ENCODE measurements at places on chromosomes 4 and X.
A peak's percentile ranks its signal among the peaks of the same experiment; 100 is the strongest.

GRCh38 chrX:100830547-100830946 is 10.4 kb downstream of the CSTF2 start:
- DNase-seq, result no peak

- DNase-seq, result no peak
Measured at GRCh38 chr4:110795971-110796370, 173.1 kb upstream of the PITX2 start.

- no peak for DNase-seq
Measured at GRCh38 chr4:145679991-145680455, at the start of gene C4orf51. C4orf51 (plus strand) TSS chr4:145680146; CDS start chr4:145680204, 58 bp downstream.

- no peak for DNase-seq
Measured at GRCh38 chr4:60948008-60948407, 252.1 kb upstream of the ADGRL3 start.

- no peak for DNase-seq
Measured at GRCh38 chrX:39519566-39520301, 578.0 kb downstream of the BCOR start.

GRCh38 chr4:171430495-171430894 is 382.7 kb upstream of the GALNTL6 start:
- no peak for DNase-seq

DNA sequence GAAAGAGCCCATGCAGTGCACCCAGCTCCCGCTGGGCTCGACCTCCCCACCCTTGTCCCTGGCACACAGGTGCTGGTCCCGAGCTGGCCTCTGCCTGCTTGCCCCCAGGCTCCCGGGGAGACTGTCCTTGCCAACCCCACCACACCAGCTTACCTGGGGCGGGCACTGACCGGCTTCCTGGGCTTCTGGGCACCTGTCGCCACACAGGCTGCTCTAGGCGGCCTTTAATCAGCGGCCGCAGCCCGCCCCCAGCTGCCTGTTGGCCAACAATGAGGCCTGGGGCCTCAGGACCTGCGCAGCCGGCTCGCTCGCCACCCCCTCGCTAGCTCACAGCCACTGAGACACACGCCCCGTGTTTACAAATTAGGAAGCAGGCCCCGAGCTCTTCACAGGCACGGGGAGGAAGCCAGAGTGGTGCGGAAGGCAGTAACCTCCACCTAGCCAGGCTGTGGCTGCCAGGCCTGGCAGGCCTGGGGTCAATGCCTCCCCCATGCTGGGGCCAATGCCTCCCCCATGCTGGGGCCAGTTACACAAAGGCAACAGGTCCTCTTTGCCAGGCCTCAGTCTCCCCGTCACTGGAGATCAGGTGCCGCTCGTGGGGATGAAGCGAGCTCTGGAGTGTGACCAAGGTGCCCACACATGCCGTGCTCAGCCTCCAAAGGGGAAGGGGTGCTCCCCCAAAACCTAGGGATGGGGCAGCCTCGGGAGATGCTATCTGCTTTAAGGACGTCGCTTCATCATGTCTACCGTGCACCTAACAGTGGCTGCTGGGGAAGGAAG is at the start of gene TREX2:
TSS of gene TREX2 (minus strand) at position 201 of the 780 bp plus-strand sequence. CDS start 626 bp downstream, outside the sequence.
- no peak for DNase-seq

GRCh38 chr4:7892212-7893019 is 47.2 kb downstream of the AFAP1 start:
- peak; percentile 48 for DNase-seq

DNA sequence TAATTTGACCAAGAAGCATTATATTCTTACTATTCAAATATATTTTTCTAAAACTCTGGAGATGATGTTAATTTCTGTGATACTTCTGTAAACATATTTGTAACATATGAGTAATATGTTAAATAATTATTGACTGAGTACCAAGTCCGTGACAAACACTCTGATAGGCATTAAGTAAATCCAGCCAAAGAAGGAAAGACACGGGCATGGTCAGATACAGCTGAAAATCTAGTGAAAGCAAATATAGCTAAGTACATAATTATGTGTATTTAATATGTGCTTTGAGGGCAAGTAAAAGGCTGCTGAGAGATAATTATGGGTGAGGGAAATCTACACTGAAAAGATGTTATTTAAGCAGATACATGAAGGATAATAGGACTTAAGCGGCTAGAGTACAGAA is 1263.6 kb upstream of the ADGRL3 start:
- DNase-seq, result no peak

DNA sequence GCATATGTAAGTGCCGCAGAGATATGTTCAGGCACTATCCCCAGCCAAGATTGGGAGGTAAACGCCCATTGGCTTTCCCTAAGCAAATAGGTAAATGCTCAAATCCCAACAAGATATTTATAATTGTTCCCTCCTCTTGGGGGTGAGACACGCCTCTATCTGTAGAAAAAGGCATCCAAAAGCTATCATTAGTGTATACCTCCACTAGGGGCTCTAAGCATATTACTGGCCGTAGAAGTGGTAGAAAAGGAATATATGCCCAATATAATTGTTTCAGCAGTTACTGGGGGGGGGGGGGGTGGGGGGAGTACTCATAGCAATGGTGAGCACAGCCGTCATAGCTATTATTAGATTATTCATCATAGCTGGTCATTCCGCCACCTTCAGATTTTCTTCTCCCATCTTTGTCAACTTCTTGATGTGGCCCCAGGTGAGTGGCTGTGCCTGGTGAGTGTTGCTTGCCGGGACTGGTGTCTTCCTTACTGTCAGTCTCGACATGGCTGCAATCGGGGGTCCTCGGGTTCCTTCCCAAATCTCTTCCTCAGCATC is 53.3 kb upstream of the WDR1 start:
- no peak for DNase-seq

- DNase-seq, result no peak
Measured at GRCh38 chr4:44446801-44447562, 1.6 kb downstream of the KCTD8 start.

DNA sequence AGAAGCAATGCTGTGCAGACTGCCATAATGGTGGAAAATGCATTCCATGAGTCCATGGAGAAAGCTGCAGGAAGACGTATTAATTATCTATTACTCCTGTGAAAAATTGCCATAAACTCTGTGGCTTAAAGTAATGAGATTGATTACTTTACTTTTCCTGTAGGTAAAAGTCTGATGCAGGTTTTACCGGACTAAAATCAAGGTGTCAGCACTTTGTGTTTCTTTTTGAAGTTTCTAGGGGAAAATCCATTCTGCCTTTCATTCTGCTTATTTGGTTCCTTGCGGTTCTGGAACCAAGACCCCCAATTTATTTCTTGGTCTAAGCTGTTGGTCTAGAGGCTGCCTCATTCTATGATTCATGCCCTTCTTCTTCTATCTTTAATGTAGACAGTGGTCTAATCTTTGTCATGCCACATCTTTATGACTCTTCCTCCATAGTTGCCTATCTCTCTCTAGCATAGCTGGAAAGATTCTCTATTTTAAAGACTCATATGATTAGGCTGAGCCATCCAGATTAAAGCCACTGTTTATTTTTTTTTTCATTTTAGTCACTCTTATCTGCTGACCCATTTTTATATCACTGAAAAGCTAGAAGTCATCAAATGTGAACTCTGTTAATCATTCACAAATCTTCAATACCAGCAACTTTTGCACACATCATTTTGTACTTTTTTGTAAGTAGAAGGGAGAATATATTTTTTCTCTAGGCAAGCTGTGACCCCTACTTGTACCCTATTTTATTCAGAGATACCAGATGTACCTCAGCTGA is 2056.4 kb downstream of the PCDH7 start:
- DNase-seq, result no peak

- DNase-seq, result no peak
Measured at GRCh38 chr4:24914460-24914859, 1.6 kb upstream of the CCDC149 start.
